NCI-H510A (cell line): ENCODE measurements at places on chromosomes 13 and 19.

DNA sequence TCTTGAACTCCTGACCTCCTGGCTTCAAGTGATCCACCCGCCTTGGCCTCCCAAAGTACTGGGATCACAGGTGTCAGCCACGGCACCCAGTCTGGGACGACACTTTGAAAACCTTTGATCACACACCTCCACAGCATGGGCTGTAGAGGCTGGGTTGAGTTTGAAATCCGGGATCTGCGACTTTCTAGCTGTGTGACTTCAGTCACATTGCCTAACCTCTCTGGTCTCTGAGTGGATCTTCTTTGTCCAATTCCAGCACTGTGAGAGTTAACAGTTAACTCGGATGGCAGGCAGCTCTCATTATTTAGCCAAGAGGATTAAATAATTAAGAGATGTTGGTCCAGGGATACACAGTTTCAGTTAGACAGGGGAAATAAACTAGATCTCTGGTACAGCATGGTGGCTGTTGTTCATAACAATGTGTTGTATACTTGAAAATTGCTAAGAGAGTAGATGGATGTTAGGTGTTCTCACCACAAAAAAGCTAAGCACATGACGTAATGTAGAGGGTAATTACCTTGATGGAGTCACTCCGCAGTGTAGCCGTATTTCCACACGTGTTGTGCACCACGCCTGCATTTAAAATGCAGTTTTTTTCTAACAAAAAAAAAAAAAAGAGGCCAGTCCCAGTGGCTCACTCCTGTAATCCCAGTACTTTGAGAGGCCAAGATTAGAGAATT, 1.9 kb downstream of the GALP start:
- no peak for DNase-seq

DNA sequence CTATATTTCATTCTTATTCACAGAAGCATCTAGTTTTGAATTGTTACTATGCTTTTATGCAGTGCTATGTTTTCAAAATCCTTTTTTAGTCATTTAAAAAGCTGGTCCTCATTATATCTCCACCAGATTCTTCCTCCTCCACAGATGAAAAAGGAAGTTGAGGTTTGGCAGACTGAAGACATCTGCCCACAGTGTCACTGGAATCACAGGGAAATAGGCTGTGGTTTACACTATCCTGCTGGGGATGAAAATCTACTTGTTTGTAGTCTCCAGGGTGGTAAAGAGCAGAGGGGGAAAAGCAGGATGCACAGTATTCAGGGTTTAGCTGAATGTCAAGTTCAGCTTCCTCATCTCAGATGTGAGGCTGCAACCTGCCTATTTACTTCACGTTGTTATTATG, 351.2 kb downstream of the DNAJC15 start:
- no peak for DNase-seq

GRCh38 chr19:48671446-48671995, 1.3 kb downstream of the NTN5 start:
- no peak for DNase-seq

DNA sequence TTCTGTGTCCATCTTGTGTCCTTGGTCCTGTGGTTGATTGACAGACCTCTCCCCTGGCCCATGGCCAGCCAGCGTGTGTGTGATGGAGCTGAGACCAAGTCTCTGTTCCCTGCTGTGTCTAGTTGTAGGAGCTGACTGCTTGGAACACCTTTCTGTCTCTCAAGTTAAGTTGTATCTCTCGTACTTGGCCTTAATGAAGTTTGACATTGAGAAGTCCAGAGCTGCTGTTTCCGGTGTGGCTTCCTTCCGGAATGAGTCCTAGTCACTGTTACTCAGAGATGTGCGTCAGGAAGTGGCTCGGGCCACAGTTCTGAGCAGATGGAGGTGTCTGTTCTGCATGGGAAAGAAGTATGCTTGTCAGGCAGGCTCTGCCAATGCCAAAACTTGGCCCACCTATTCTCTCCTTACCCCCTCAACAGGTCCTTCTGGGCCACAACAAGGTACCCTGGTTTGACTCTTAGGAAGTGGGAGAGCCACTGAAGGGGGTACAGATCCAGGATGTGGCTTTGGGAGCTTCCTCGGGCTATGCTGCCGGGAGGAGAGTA, 54.3 kb downstream of the GATAD2A start:
- DNase-seq, result no peak

DNA sequence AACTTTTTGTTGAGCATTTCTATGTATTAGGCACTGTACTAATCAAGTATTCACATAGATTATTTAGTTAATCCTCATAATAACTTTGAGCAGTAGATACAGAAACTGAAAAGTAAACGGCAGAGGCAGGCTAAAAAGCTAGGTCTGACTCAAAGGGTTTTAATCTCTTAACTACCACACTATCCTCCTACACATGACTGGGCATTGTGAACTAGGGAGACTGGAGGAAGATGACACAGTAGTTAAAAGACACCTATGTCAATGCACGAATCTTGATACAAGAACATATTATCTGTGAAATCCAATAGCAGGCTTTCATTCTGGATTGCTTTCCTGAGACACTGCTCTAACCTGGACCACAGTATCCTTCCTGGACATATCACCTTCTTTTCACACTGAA, 36.3 kb downstream of the MICU2 start:
- no peak for DNase-seq

GRCh38 chr13:20363172-20363571, 131.1 kb upstream of the GJB6 start:
- no peak for DNase-seq

GRCh38 chr19:13090511-13091231, 12.0 kb downstream of the LYL1 start:
- DNase-seq, result no peak

DNA sequence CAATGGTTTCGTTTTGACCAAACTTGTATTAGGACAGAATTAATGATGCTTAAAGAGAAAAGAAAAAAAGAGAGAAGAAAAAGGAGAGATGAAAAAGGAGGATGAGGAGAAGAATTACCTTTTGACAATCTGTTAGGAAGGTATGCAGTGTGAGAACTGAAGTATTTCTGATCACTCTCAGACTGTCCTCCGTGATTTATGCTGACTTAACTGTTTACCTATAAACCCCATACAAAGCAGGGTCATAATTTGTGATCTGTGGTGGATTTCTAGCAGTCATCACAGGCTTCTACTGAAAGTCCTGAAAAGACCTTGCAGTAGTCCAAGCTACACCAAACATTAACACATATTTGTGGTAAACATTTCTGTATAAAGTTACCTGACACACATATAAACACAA, 93.9 kb downstream of the PCDH17 start:
- no peak for DNase-seq

GRCh38 chr19:17487284-17488121, 17.2 kb downstream of the SLC27A1 start:
- no peak for DNase-seq

DNA sequence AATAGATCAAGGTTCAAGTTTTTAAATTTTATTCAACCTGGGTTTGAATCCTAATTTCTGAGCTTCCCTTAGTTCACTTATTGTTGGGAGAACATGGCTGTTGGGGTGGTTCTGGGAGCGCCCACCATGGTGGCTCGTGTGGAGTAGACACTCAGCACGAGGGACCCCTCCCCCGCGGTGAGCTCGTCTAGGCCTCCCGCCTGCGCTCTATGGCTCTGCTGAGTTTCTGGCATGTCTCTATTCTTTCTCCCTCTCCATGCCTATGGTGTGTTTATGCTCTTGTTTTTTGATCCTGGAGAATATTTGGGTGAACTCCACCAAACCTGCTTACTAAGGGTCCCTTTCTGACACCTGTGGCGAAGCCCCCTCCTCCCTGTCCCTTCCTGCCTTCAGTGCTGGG, 1.6 kb upstream of the EPN1 start:
- DNase-seq, result no peak

DNA sequence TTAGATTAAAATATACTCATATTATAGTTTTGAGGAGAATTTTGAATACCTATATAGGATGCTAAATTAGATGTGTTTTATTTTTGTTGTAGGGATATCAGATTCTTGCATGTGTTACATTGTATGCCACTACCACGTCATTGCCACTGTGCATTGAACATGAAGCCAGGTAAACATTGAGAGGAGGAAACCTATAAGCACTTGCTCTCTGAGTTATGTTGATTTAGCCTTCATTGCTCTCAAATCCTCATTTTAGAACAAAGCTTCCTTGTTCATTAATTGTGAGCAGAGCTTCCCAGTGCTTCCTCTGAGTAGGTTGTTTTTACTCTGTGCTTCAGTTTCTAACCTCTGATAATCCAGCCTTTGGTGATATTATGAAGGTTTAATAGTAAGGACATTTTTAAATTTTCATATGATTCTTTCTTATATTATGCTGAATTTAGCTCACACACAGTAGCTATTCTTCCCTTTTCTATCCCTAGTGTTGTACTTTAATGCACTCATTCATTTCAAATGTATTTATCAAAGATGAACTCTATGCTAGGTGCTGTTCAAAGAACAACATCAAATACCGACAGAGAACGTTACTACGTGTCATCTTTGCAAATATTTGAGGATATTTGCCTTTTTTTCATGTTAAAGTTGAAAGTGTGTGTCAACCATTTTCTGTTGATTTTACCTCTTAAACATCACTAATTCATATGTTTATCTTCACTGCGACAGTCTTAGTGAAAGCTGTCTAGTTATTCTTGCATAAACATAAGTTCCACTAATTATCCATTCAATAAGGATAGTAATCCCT, 1448.0 kb upstream of the MIR17HG start:
- peak; percentile 26 for DNase-seq

- no peak for DNase-seq
These were observed 114.9 kb upstream of the SOX1 start for GRCh38 chr13:111952032-111952431.

GRCh38 chr13:104694397-104694796, 1628.2 kb upstream of the SLC10A2 start:
- no peak for DNase-seq

- DNase-seq, result no peak
These were observed 650 bp upstream of the FUT5 start for GRCh38 chr19:5870986-5871394.

GRCh38 chr19:510606-511100, 3.4 kb downstream of the TPGS1 start:
- DNase-seq, result peak; percentile 63
